Lung (tissue), 17 donors: ENCODE measurements at places on chromosomes 7 and 10. TPM values are rescaled to one million over a fixed set of nuclear protein-coding genes. Genes with fewer than 3 reads are reported as not detected.

Gene TRIM4
- polyA plus RNA-seq = 17.0 TPM

DNA sequence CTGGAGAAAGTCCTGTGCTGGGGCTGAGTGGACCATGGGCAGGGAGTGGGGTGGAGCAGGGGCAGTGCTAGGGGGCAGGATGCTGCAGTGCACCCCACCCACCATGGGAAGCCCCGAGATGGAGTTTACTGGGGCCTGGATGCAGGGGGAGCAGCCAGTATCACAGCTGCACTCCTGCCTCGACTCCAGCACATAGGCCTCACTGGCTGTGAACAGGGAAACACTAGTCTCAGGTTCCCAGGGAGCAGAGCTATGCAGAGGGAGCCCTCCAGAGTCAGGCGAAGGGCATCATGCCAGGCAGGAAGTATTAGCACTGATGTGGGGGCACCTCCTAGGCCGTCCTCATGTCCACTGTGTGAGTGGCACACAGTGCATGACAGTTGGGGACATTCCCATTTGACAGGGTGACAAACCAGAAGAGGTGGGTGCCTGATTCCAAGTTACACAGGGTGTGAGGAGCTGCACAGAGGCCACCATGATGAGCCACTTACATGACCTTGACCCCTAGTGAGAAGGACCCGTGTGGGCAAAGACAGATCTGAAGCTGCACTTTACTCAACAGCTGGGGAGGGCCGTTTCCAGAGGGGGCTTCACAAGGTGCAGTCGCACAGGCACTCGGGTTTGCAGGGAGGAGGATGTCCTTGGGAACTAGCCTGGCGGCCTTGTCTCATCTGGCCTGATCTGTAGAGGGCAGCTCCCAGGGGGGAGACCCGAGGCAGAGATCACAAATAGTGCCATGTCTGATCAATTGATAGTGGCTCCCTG lies 69.9 kb upstream of the LRRC4 start:
- DNase-seq = no peak

DNA sequence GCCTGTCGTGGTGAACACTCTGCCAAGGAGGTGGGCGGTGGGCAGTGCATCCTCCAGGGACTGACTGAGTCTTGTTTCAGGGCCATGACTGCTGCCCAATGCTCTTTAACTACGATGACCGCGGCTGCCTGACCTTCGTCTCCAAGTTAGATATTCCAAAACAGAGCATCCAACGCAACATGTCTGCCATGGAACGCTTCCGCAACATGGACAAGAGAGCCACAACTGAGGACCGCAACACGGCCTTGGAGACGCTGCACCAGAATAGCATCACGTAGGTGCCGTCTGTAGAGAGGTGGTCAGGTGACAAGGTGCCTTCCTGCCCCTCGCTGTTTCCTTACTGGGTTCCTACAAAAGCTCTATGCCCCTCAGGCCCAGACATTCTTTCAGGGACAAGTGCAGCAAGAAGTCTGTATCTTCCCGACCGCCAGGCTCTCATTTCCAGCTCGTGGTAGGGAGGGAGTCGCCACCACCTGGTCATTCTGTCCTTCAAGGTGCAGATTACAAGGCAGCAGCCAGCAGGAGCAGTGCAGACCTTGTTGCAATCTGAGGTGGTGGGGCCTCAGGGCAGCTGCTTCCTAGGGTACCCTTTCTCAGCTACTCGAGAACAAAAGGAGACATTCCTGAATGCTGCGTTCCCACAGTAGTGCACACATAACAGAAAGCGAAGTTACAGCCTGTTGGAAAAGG lies 14.9 kb upstream of the ARPC1B start:
- no peak for DNase-seq

GRCh38 chr7:139453673-139454321 lies 29.7 kb downstream of the KLRG2 start:
- peak; percentile 45 for DNase-seq

DNA sequence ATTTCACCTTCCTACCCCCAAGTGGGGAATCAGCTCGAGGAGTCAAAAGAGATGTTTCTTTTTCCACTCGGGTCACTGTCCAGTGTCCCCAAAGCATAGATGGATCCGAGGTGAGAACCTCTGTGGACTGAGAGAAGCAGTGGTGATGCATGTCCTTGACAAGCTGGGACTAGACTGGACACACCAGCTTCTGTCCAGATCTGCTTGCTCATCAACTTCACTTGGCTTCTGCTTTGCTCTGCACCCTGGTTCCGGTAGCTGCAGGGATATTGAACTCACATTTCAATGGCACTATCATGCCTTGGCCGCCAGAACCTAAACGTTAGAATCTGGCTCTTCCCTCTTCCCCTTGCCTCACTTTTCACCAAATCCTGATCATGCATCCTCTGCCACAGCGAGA lies 50.3 kb upstream of the CXCL12 start:
- DNase-seq = no peak
